ENCODE measurements at places on chromosomes 2 and 18. TPM values are rescaled to one million over a fixed set of nuclear protein-coding genes. Genes with fewer than 3 reads are reported as not detected.

The CCDC142 gene
- 11.8 TPM for total RNA-seq

The ASXL2 gene
- total RNA-seq, result 36.2 TPM

The FHOD3 gene
- not detected for total RNA-seq

The FSIP2 gene
- total RNA-seq, result not detected

The ERBB4 gene
- not detected for total RNA-seq

The PSD4 gene
- 194 TPM for total RNA-seq

GRCh38 chr2:178550352-178550751, 70.1 kb downstream of the PLEKHA3 start:
- no peak overlapping the region for H3K27ac ChIP-seq
- H3K36me3 ChIP-seq, result peaks cover 71% of the 10 kb centered on the region
- H3K4me3 ChIP-seq, result no peak overlapping the region
- H3K4me1 ChIP-seq, result no peaks in the 10 kb centered on the region
- no peak for DNase-seq

DNA sequence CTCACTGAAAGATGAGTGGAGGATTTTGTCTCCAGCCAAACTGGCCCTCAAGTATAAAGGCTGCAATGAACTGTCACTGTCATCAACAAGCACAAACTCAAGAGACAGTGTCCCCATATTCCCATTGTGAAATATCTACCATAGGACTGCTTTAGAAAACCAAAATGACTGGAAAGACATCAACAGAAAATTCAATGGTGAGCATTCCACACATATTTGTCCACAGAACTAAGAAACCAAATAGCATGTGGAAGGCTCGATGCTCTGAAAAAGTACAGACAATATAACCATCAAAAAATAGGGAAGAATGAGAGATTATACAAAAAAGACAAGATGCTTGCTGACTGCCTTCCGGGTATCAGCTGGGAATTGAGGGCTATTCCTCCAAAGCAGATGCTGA, 37.6 kb downstream of the TGFBRAP1 start:
- H3K4me3 ChIP-seq, result no peak overlapping the region
- no peaks in the 10 kb centered on the region for H3K4me1 ChIP-seq
- peaks cover 34% of the 10 kb centered on the region for H3K36me3 ChIP-seq
- H3K27ac ChIP-seq, result no peak overlapping the region
- no peaks in the 10 kb centered on the region for H3K27me3 ChIP-seq

GRCh38 chr2:19859565-19859964, 42.2 kb downstream of the TTC32 start:
- no peak for DNase-seq
- no peak overlapping the region for H3K27ac ChIP-seq
- no peaks in the 10 kb centered on the region for H3K27me3 ChIP-seq
- no peak overlapping the region for H3K4me3 ChIP-seq
- peaks cover 5% of the 10 kb centered on the region for H3K4me1 ChIP-seq

- no peak for DNase-seq
- H3K4me3 ChIP-seq, result no peak overlapping the region
- no peaks in the 10 kb centered on the region for H3K4me1 ChIP-seq
- no peaks in the 10 kb centered on the region for H3K36me3 ChIP-seq
These were observed 138.4 kb upstream of the HNRNPA3 start for GRCh38 chr2:177074099-177074710.

DNA sequence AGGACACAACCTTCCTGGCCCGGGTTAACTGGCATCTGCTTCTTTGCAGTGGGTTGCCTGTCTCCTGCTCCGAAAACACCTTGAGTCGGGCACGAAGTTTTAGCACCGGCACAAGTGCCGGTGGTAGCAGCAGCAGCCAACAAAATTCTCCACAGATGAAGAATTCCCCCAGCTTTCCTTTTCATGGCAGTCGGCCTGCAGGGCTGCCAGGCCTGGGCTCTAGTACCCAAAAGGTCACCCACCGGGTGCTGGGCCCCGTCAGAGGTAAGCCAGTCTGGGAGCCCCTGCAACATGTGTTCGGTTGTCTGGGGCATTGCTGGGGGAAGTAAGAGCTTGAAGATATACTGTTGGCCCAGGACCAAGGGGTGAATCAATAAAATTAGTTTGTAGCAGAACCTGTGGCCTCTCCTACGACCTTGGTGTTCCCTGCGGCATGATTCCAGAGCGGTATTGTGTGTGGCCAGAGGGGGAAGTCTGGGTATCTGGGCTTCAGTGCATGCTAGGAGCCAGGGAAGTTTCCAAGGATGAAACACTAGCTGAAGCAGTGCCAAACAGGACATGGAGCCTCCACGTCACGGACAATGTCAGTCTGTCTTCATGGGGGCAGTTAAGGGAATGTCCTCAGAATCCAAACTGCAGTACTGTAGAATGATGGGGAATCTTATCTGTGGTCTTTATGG, 7.8 kb downstream of the AGBL5 start:
- peaks cover 14% of the 10 kb centered on the region for H3K36me3 ChIP-seq
- H3K27me3 ChIP-seq, result no peaks in the 10 kb centered on the region
- no peak for DNase-seq
- H3K27ac ChIP-seq, result no peak overlapping the region
- no peak overlapping the region for H3K4me3 ChIP-seq

DNA sequence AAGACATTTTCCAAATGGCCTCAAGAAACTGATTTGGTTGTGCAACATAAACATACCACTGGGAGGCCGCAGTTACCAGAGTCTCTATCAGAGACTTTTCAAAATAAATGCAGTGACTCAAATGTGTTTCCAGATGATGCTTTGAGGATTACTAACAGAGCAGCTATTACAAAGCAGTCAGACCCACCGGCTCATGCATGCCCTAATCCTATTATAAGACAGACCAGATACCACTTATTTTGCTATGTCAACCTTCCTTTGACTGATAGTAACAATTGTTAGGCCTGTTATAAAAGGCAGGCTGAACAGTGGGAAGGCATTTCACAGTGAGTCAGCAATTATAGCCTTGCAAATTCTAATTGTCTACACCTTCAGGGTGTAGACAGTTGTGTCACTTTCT, 217.7 kb downstream of the LRRTM1 start:
- H3K4me1 ChIP-seq, result no peaks in the 10 kb centered on the region
- no peak overlapping the region for H3K4me3 ChIP-seq
- H3K36me3 ChIP-seq, result no peaks in the 10 kb centered on the region
- no peaks in the 10 kb centered on the region for H3K27me3 ChIP-seq
- H3K27ac ChIP-seq, result no peak overlapping the region

- no peak overlapping the region for H3K27ac ChIP-seq
- peaks cover 22% of the 10 kb centered on the region for H3K27me3 ChIP-seq
- no peak overlapping the region for H3K4me3 ChIP-seq
- DNase-seq, result no peak
These were observed 65.8 kb upstream of the ATL2 start for GRCh38 chr2:38442643-38443541.

- H3K4me1 ChIP-seq, result peaks cover 8% of the 10 kb centered on the region
- H3K27ac ChIP-seq, result no peak overlapping the region
- no peak overlapping the region for H3K4me3 ChIP-seq
These were observed 426.9 kb upstream of the ID2 start for GRCh38 chr2:8254791-8255447.

GRCh38 chr2:207503234-207503633, 26.5 kb upstream of the CREB1 start:
- H3K36me3 ChIP-seq, result peaks cover 7% of the 10 kb centered on the region
- peaks cover 68% of the 10 kb centered on the region for H3K4me1 ChIP-seq
- no peaks in the 10 kb centered on the region for H3K27me3 ChIP-seq

GRCh38 chr2:235660484-235661082, 166.7 kb downstream of the AGAP1 start:
- no peaks in the 10 kb centered on the region for H3K4me1 ChIP-seq
- peaks cover 70% of the 10 kb centered on the region for H3K27me3 ChIP-seq
- H3K4me3 ChIP-seq, result no peak overlapping the region
- H3K27ac ChIP-seq, result no peak overlapping the region
- DNase-seq, result no peak

GRCh38 chr2:206561962-206562361, 80.3 kb upstream of the FAM237A start:
- H3K27me3 ChIP-seq, result no peaks in the 10 kb centered on the region
- H3K36me3 ChIP-seq, result no peaks in the 10 kb centered on the region
- H3K27ac ChIP-seq, result no peak overlapping the region
- H3K4me1 ChIP-seq, result peaks cover 6% of the 10 kb centered on the region

- no peak overlapping the region for H3K4me3 ChIP-seq
- DNase-seq, result no peak
- H3K36me3 ChIP-seq, result no peaks in the 10 kb centered on the region
- peaks cover 5% of the 10 kb centered on the region for H3K4me1 ChIP-seq
- H3K27me3 ChIP-seq, result no peaks in the 10 kb centered on the region
These were observed 122.6 kb upstream of the XPO1 start for GRCh38 chr2:61660511-61661388.

- no peaks in the 10 kb centered on the region for H3K27me3 ChIP-seq
- no peak overlapping the region for H3K4me3 ChIP-seq
- H3K27ac ChIP-seq, result no peak overlapping the region
- no peak for DNase-seq
These were observed 35.8 kb downstream of the FAM178B start for GRCh38 chr2:96950381-96951124.

DNA sequence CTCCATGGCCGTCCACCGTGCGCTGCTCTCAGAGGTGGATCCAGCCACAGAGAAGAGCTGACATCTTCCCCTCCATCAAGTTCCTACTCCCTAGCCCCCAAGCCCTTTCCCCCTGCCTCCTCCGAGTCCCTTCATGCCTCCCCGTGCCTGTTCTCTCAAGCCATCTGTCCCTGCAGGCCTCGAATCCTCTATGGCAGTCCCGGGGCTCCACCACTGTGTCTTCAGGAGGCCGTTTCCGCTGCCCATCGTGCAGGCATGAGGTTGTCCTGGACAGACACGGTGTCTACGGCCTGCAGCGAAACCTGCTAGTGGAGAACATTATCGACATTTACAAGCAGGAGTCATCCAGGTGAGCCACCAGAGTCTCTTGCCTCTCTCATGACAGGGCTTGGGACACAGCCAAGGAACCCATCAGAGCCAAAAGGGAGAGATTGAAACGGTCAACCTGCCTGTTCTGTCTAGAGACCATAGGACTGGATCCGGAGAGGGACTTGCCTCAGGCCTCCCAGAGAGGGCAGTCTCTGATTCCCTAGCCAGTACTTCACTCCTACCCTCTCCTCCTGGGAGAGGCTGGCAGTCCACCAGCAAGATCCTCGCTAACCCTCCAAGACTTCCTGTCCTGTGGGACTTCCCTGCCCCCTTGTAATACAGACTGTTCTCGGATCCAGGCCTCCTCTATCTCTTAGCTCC, 9.7 kb downstream of the UCN start:
- no peaks in the 10 kb centered on the region for H3K36me3 ChIP-seq
- DNase-seq, result no peak
- H3K4me3 ChIP-seq, result no peak overlapping the region
- H3K27me3 ChIP-seq, result peaks cover 3% of the 10 kb centered on the region

Data from activated naive CD8-positive, alpha-beta T cell treated with anti-CD3 and anti-CD28 coated beads for 36 hours (primary cell).